ENCODE measurements at places on chromosomes 12 and 14. TPM values are rescaled to one million over a fixed set of nuclear protein-coding genes. Genes with fewer than 3 reads are reported as not detected.

PPP4R4 gene
- not detected for polyA plus RNA-seq

KIF21A gene
- polyA plus RNA-seq: not detected

- H3K36me3 ChIP-seq: peaks cover 11% of the 10 kb centered on the region
- H3K4me3 ChIP-seq: no peak overlapping the region
- no peak overlapping the region for H3K27ac ChIP-seq
- no peaks in the 10 kb centered on the region for H3K4me1 ChIP-seq
- H3K27me3 ChIP-seq: peaks cover 52% of the 10 kb centered on the region
Observed at GRCh38 chr14:92316176-92316575, 6.8 kb upstream of the SLC24A4 start.

- H3K27ac ChIP-seq: no peak overlapping the region
- no peak overlapping the region for H3K4me3 ChIP-seq
- no peaks in the 10 kb centered on the region for H3K27me3 ChIP-seq
- H3K4me1 ChIP-seq: no peaks in the 10 kb centered on the region
- DNase-seq: no peak
Observed at GRCh38 chr14:40345334-40345733, 913.1 kb upstream of the FBXO33 start.

- peaks cover 12% of the 10 kb centered on the region for H3K27me3 ChIP-seq
Observed at GRCh38 chr14:104586832-104587620, 7.5 kb downstream of the C14orf180 start.

DNA sequence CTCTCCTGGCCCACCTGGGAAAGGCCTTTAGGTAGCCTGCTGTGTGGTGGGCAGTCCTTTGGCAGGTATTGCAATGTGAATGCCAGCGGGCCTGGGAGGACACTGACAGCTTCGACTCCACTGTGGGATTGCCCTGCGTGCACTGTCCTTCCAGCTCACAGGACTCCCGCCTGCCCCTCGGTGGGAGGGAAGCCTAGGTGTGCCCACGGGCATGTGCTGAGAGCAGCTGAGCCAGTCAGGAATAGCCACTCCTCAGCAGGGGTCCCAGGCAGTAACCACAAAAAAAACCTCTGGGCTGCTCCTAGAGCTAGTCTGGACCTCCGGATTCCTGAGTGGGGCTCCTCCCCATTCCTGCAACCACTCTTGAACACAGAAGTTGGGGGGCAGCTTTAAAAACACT lies 278.2 kb downstream of the FOXN3 start:
- DNase-seq: no peak
- H3K27me3 ChIP-seq: no peaks in the 10 kb centered on the region
- no peaks in the 10 kb centered on the region for H3K4me1 ChIP-seq
- no peak overlapping the region for H3K4me3 ChIP-seq
- peaks cover 13% of the 10 kb centered on the region for H3K36me3 ChIP-seq

DNA sequence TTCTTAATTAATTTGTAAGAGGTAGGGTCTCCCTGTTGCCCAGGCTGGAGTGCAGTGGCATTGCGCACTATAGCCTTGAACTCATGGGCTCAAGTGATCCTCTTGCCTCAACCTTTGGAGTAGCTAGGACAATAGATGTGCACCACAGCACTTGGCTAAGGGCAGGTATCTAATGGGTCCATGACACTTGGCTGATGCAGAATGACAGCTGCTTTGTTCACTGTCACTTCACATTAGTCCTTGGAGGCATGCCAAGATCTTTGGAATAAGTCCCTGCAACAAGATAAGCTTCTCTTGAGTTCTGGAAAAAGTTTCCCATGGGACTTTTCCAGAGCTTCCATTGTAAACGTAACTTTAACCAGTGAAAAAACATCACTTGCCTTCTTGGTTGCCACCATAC lies 23.4 kb downstream of the COQ6 start:
- H3K4me3 ChIP-seq: no peak overlapping the region
- no peaks in the 10 kb centered on the region for H3K27me3 ChIP-seq
- no peaks in the 10 kb centered on the region for H3K36me3 ChIP-seq
- no peak overlapping the region for H3K27ac ChIP-seq
- H3K4me1 ChIP-seq: no peaks in the 10 kb centered on the region

Data from naive B cell (primary cell).